Cortex of kidney (tissue), 1 donor: ENCODE measurements at places on chromosomes 6 and 20.

- no peak for DNase-seq
These were observed 71.2 kb downstream of the ABHD12 start for GRCh38 chr20:25319241-25320034.

DNA sequence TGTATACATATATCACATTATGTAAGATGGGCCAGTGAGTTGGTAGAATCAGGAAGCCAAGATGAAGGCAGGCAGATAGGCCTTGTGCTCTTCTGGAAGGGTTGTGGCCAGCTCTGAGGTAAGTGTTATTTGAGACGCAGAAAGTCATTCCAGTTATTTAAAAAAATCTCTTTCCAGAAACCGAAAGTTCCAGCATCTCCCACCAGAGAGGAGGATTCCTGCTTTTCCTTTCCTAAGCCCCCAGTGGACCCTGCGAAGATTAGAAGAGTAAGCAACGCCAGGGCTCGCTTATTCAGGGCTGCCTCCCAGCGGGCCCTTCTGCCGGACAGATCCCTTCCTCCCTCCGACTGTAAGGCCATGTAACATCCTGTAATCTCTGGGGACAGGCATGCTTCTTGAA, 20.4 kb downstream of the ARMC2 start:
- no peak for DNase-seq

DNA sequence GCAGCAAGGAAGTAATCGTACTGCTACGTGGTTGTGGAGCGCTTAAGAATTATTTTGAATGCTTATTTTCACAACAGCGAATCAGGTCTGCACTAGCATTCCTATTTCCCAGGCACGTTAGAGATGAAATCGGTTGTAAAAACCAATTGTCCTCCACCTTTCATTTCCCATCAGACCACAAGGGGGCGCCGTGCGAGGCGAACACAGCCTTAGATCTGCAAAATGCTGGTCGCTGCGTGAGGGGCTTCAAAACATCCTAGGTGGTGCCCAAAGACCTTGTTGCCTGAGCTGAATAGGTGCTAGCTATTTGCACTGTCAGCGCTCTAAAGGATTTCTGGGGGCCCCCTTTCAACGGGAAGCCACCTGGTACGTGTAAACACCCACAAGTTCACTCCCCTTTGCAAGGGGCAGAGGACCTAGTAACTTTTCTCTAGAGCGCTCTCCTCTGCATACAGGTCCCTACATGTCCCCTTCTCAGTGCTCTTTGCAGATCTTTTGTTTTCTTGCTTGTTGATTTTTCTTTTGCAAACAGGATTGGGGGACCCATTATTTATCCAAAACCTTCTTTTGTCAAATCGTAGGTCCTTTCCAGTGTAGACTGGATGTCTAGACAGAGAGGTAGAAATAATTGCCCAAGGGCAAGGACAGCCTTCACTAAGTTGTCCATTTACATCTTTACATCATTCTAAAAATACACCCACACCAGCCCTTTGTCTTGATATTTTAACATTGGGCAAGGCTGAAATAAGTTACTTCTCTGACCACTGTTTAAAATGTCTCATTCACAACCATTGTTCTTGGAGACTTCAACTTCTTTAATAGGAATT, 59.8 kb downstream of the NEDD9 start:
- DNase-seq = no peak

- no peak for DNase-seq
These were observed 8.4 kb downstream of the LOC128125822 start for GRCh38 chr6:63580704-63580961.

- DNase-seq = no peak
These were observed 527.6 kb downstream of the CD83 start for GRCh38 chr6:14645221-14645620.

DNA sequence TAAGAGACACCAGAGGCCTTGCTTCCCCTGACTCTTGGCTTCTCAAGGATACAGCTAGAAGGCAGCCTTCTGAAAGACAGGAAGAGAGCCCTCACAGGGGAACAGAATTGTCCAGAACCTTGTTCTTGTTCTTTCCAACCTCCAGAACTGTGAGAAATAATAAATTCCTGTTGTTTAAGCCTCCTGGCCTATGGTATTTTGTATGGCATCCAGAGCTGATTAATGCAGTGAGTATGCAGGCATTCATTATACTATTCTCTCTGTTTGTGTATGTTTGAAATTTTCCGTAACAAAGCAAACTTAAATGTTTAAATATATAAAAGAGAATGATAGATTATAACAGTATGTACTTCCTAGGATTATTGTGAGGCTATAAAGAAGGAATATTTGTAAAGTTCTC, 903.4 kb upstream of the FLRT3 start:
- no peak for DNase-seq

DNA sequence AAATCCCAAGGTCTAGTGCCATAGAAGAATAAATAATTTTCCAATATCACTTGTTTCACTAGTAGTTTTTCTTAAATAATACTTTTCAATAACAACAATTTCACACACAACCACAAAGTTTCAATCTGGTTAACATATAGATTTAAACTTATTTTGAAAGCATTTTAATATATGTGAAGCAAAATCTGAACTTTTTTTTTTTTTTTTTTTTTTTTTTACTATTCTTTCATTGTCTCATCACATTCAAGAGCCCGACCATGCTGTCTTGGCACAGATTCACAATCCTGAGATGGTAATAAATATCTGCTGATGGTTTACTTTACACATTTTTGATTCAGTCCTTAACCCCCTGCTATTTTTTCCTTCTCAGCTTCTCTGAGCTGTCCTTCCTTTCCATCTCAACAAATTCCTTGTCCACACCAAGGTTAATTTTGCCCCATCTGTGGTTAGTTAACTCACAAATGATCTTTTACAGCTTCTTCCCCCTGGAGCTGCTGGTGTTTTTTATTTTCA, 262.8 kb downstream of the TMEM242 start:
- DNase-seq = no peak

- no peak for DNase-seq
These were observed 10.0 kb upstream of the BTBD9 start for GRCh38 chr6:38649744-38650143.
